Esophagus squamous epithelium (tissue), 5 donors: ENCODE measurements at places on chromosomes 6 and 20.

GRCh38 chr6:115908906-115909559, 151.7 kb downstream of the FRK start:
- no peak overlapping the region for H3K4me3 ChIP-seq
- no peaks in the 10 kb centered on the region for H3K4me1 ChIP-seq
- H3K27ac ChIP-seq = no peak overlapping the region
- no peaks in the 10 kb centered on the region for H3K27me3 ChIP-seq
- no peak for DNase-seq

DNA sequence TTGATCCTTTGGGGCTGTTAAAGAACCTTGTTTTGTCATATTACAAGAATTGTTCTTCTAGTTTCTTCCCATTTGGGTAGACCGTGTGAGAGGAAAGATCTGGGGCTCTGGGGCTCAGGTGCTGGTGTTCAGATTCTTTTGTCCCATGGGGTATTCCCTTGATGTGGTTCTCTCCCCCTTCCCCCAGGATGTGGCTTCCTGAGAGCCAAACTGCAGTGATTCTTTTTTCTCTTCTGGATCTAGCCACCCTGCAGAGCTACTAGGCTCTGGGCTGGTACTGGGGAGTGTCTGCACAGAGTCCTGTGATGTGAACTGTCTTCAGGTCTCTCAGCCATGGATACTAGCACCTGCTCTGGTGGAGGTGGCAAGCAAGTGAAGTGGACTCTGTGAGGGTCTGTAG, 480.5 kb upstream of the MAN1A1 start:
- no peaks in the 10 kb centered on the region for H3K36me3 ChIP-seq
- no peak overlapping the region for H3K4me3 ChIP-seq
- no peak for DNase-seq
- no peaks in the 10 kb centered on the region for H3K27me3 ChIP-seq
- H3K27ac ChIP-seq = peak overlapping the region; percentile 87

- H3K4me3 ChIP-seq = no peak overlapping the region
- no peaks in the 10 kb centered on the region for H3K36me3 ChIP-seq
- no peak overlapping the region for H3K27ac ChIP-seq
- no peaks in the 10 kb centered on the region for H3K4me1 ChIP-seq
- no peaks in the 10 kb centered on the region for H3K27me3 ChIP-seq
Observed at GRCh38 chr6:17505062-17505476, 95.0 kb upstream of the FAM8A1 start.

DNA sequence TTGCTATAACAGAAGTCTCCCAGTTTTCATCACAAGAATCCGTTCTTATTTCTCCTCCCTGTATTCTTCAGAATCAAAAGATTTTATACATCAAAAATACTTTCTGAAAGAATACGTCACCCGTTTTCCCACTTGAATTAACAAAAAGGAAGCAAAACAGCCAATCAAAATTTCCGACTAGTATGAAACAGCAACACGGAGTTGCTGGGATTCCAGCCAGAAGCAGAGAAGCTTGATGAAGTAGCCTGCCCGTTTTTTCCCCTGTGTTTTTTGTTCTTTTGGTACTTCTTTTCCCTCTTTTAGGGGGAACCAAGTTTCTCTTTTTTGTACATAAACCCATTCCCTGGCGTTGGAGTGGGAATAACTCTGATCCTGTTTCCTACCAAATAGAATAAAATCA, 14.6 kb downstream of the TXLNB start:
- H3K36me3 ChIP-seq = no peaks in the 10 kb centered on the region
- DNase-seq = no peak
- no peaks in the 10 kb centered on the region for H3K27me3 ChIP-seq

- no peak for DNase-seq
- peak overlapping the region; percentile 84 for H3K27ac ChIP-seq
- H3K27me3 ChIP-seq = no peaks in the 10 kb centered on the region
- H3K4me3 ChIP-seq = peak overlapping the region; percentile 13
- peaks cover 20% of the 10 kb centered on the region for H3K4me1 ChIP-seq
- no peaks in the 10 kb centered on the region for H3K36me3 ChIP-seq
Observed at GRCh38 chr6:129500958-129501739, 208.8 kb downstream of the ARHGAP18 start.

DNA sequence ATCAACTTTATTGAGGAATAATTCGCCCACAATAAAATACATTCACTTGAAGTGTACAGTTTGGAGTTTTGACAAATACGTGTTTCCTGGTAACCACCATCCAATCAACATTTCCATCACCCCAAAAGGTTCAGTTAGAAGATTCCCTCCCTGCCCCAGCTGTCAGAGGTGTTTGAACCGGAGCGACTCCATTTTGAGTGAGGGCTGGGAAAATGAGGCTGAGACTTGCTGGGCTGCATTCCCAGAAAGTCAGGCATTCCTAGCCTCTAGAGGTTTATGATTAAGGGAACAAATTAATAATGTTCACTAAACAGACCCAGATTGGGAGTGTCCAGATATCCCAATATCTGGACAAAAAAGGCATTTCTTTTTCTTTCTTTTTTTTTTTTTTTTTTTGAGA, 33.0 kb upstream of the BLCAP start:
- H3K36me3 ChIP-seq = no peaks in the 10 kb centered on the region
- H3K4me3 ChIP-seq = no peak overlapping the region
- H3K4me1 ChIP-seq = no peaks in the 10 kb centered on the region
- no peak for DNase-seq

GRCh38 chr6:155324993-155325392, 10.7 kb upstream of the TFB1M start:
- no peaks in the 10 kb centered on the region for H3K4me1 ChIP-seq
- no peak overlapping the region for H3K4me3 ChIP-seq
- H3K27ac ChIP-seq = no peak overlapping the region
- H3K27me3 ChIP-seq = no peaks in the 10 kb centered on the region
- no peak for DNase-seq

DNA sequence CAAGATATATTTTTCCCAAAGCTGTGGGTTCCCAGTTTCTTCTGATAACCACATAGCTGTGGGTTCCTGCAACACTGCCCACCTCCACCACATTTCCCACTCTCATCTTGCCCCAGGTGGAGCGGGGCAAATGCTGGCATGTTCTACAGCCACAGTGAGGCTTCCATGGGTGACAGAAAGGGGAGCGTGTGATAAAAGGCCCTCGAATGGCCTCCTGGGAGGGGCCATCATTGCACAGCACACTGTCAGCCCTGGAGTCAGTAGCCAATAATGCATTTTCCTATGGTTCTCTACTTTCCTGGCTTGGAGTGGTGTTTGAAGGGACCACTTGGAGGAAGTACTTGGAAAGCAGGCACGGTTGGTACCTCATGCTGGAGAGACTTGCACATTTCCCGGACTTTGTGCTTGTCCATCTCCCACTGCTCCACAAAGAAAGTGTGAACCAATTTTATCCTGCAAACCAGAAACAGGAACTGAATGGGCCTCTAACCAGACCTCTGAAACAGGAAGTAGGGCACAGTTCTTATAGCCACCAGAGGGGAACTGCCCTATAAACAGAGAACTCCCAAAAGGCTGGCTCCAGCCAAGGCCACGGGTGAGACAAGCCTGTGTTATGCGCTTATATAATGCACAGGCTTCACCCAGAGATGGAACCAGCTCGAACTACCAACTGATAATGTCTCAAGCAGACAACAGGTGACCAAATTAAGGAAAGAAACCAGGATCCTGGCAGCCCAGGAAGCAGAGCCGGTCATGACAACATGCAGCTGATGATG, 8.6 kb downstream of the MAP3K5 start:
- peak overlapping the region; percentile 49 for H3K27ac ChIP-seq
- no peaks in the 10 kb centered on the region for H3K27me3 ChIP-seq
- no peak overlapping the region for H3K4me3 ChIP-seq
- peaks cover 57% of the 10 kb centered on the region for H3K4me1 ChIP-seq
- DNase-seq = no peak

DNA sequence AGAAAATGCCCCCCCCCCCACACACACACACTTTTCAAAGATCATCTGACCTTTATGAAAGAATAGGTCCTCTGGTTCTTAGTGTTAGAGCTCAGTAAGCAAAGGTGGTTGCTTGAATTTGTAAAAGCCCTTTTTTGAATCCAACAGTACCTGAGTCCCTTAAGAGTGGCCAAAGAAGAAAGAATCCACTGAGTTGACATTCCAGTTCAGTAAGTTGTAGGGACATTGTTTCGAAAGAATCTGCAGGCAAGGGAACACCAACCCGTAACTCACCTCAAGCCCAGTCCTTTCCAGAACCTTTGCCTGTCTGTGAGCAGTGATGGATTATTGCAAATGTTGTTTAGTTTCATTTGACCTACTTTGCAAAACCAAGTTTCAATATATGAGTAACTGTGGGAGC, 64.2 kb upstream of the MAP3K4 start:
- H3K36me3 ChIP-seq = no peaks in the 10 kb centered on the region
- peak overlapping the region; percentile 71 for H3K27ac ChIP-seq
- peak overlapping the region; percentile 13 for H3K4me3 ChIP-seq
- H3K27me3 ChIP-seq = peaks cover 17% of the 10 kb centered on the region
- DNase-seq = no peak

DNA sequence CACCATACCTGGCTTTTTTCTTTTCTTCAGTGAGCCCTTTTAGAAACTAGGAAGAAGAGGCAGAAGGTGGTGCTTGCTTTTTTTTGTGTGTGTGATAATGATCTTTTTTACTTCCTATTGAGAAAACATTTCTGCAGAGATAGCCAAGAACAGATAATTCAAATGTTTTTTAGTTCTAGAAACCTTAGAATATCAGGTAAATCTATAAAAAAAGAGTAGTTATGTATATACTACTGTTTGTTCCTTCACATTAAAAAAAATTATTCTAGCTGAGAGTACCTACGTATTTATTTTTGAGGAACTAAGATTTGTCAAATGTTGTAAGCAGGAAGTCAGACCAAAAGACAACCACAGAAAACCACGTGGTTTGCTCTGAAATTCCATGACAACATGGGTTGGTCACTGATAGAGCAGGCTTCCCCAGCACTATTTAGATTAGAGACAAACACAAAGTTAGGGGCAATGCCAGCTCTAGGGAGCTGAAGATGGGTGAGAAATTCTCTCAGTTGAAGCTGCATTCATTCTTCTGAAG, 12.8 kb downstream of the STK4 start:
- peak overlapping the region; percentile 60 for H3K27ac ChIP-seq
- H3K4me1 ChIP-seq = no peaks in the 10 kb centered on the region
- DNase-seq = no peak

GRCh38 chr20:64244870-64245603, 10.5 kb upstream of the PCMTD2 start:
- no peaks in the 10 kb centered on the region for H3K36me3 ChIP-seq
- H3K4me3 ChIP-seq = no peak overlapping the region
- no peak for DNase-seq

- H3K27me3 ChIP-seq = no peaks in the 10 kb centered on the region
- DNase-seq = no peak
- no peak overlapping the region for H3K4me3 ChIP-seq
- no peaks in the 10 kb centered on the region for H3K36me3 ChIP-seq
- no peak overlapping the region for H3K27ac ChIP-seq
Observed at GRCh38 chr6:126967296-126968005, 151.0 kb upstream of the RSPO3 start.

- peaks cover 27% of the 10 kb centered on the region for H3K4me1 ChIP-seq
- H3K4me3 ChIP-seq = peak within 1 kb of the TSS; percentile 80
- H3K36me3 ChIP-seq = no peaks in the 10 kb centered on the region
- no peaks in the 10 kb centered on the region for H3K27me3 ChIP-seq
- DNase-seq = no peak
- peak within 1 kb of the TSS; percentile 92 for H3K27ac ChIP-seq
Observed at GRCh38 chr6:110180228-110181008, at the start of gene CDC40. TSS of gene CDC40 (plus strand) at chr6:110180427. CDS start at chr6:110180445, 18 bp downstream.

DNA sequence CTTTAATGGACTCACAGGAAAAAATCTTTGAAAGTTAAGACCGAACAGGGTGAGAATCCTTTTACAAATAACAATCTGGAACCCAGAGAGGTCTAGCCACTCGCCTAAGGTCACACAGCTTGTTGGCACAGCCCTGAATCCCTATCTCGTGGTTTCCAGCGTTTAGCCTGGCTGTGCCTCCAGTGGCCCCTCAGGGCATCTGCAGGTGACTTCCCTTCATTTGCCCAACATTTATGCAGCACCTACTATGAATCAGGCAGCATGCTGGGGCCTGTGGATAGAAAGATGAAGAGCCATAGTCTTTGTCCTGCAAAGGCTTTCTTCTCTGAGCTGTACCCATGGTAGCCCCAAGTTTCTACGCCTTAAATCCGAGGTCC, 2.6 kb upstream of the NR2E1 start:
- no peaks in the 10 kb centered on the region for H3K36me3 ChIP-seq
- peaks cover 100% of the 10 kb centered on the region for H3K27me3 ChIP-seq
- no peak overlapping the region for H3K27ac ChIP-seq
- no peak for DNase-seq
- peaks cover 41% of the 10 kb centered on the region for H3K4me1 ChIP-seq

GRCh38 chr6:42404484-42404883, 47.2 kb downstream of the TRERF1 start:
- DNase-seq = no peak
- H3K27me3 ChIP-seq = no peaks in the 10 kb centered on the region
- H3K4me1 ChIP-seq = peaks cover 90% of the 10 kb centered on the region
- peak overlapping the region; percentile 90 for H3K27ac ChIP-seq
